D721Med (cell line): ENCODE measurements at places on chromosomes 4 and X.

DNA sequence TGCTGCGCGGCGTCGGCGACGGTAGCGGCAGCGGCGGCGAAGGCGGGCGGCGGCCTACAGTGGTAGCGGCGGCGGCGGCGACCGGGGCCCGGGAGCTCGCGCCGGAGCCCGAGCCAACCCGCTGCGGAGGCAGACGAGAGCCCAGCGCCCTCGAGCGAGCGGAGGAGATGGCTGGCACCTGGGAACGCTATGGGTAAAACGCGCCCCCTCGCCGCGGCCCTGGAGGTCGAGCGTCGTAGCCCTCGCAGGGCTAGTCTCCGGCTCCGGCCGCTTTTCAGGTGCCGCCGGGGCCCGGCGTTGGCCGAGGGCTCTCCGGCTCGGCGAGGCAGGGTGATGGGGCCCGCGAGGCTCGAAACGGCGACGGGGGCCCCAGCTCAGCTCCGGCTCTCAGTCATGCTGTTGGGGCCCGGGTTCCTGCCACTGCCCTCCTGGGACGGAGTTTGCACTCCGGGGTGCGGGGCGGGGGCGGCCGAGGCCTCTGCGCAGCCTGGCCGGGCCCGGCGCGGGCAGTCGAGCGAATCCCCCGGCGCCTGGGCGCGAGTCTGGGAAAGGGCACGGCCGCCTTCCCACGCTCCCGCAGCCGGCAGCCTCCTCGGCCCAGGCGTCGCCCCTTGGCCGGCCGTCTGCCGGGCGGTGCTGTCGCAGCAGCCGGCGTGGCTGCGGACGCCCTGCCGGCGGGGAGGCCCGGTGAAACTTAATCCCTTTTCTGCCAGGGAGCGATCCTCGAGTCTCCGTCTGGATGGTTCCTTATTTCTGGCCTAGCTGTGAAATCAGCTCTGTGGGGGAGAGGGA is 768 bp downstream of the MID2 start:
- no peak for DNase-seq

DNA sequence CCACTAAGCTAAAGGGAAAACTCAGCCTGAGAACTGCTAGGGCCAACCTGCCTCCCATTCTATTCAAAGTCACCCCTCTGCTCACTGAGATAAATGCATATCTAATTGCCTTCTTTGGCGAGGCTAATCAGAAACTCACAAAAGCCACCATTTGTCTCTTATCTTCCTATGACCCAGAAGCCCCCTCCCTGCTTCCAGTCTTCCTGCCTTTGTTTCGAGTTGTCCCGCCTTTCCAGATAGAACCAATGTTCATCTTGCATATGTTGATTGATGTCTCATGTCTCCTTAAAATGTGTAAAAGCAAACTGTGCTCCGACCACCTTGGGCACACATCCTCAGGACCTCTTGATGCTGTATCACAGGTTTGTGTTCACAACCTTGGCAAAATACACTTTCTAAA is 459.8 kb downstream of the FSTL5 start:
- DNase-seq: no peak

- no peak for DNase-seq
Observed at GRCh38 chr4:101801958-101802357, 11.4 kb downstream of the BANK1 start.

- no peak for DNase-seq
Observed at GRCh38 chr4:10005632-10006031, 15.7 kb downstream of the SLC2A9 start.

GRCh38 chr4:42357325-42357724 is 40.0 kb upstream of the SHISA3 start:
- DNase-seq: no peak

- no peak for DNase-seq
Observed at GRCh38 chrX:10726647-10727046, 106.3 kb upstream of the MID1 start.

- no peak for DNase-seq
Observed at GRCh38 chrX:119502727-119503483, 34.7 kb downstream of the SLC25A5 start.

DNA sequence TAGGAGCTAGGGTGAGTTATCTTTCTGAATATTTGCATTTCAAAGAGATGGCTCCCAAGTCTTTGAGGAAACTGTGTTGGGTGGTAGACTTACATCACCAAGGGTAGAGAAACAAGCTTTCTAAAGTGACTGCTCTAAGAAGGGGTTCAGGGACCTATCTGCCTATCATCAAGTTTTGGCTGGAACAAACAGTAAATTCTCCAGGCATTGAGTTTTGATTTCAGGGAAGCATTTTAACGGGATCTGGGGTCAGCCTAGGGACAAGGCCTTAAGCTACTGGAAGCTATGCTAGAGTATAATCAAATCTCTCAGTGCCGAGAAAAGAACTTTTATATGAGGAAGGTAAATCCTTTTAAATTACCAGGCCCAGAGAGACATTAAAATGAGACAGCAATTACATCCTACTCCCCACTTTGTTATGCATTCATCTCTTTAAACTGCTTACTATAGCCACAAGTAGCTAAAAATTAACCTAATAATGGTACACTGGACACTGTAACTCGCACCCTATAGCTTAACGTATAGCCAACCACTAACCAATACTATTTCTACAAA is 2.0 kb upstream of the NUDT9 start:
- DNase-seq: no peak

GRCh38 chr4:75030649-75031235 is 97.8 kb downstream of the PARM1 start:
- DNase-seq: no peak

DNA sequence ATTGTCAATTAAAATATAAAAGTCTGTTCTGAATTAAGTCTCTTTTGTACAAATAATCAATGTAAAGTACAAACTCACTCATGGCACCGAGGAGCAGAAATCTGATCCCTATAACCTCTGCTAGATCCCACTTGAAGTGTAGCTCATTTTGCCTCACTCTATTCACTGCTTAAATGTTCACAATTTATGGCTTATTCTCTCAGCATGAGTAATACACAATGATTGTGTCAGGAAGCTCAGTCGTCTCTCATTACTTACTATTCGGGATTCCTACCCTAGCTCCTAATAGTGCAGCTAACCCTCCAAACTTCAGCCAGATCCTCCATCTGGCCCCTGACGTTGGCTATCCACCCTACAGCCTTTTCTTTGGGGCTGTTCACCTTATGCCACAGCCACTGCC is 4.7 kb upstream of the AMMECR1 start:
- DNase-seq: no peak
